Activated T-helper 17 cell treated with anti-CD3 and anti-CD28 coated beads, Interleukin-2, amount 50 U/mL, for 72 hours (primary cell): ENCODE measurements at places on chromosomes 4 and X. TPM values are rescaled to one million over a fixed set of nuclear protein-coding genes. Genes with fewer than 3 reads are reported as not detected.

Gene CYBB
- 0.24 TPM for total RNA-seq

Gene BMP3
- total RNA-seq: 0.05 TPM

Gene CLDN34
- total RNA-seq: not detected

Gene WDFY3
- 2.1 TPM for total RNA-seq

Gene CDX4
- total RNA-seq: not detected

Gene LRBA
- total RNA-seq: 65.2 TPM

Gene DCAF12L1
- total RNA-seq: not detected

Gene GAK
- 129 TPM for total RNA-seq

Gene GAGE13
- not detected for total RNA-seq

Gene TCEANC
- total RNA-seq: 1.8 TPM

Gene SUPT20HL1
- total RNA-seq: 1.4 TPM

Gene DRP2
- 1.6 TPM for total RNA-seq

Gene HSFX1
- 0.50 TPM for total RNA-seq

Gene SPOCK3
- not detected for total RNA-seq

Gene TCP11X2
- not detected for total RNA-seq

Gene RS1
- not detected for total RNA-seq

Gene EDA
- total RNA-seq: 6.5 TPM

- ATAC-seq: no peak
Observed at GRCh38 chr4:76535603-76536372, 100.8 kb downstream of the SHROOM3 start.

GRCh38 chrX:64229154-64229553, 1.3 kb downstream of the ASB12 start:
- ATAC-seq: no peak

DNA sequence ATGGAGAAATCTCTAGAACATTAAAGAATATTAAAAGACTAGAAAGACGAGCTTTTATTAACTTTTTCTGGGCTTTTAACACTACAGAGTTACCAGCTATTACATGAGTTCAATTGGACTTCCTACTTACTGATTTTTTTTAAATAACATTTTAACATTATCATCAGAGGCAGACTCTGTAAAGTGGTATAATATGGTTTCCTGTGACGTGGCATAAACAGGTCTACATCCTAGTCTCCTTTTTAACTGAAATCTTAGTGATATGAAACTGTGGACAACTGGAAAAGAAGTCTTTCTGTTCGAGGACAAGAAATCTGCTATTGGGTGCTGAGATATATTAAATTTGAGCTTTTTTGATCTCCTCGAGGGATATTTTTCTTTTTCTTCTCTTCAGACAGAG, 48.7 kb upstream of the ABCG2 start:
- no peak for ATAC-seq

DNA sequence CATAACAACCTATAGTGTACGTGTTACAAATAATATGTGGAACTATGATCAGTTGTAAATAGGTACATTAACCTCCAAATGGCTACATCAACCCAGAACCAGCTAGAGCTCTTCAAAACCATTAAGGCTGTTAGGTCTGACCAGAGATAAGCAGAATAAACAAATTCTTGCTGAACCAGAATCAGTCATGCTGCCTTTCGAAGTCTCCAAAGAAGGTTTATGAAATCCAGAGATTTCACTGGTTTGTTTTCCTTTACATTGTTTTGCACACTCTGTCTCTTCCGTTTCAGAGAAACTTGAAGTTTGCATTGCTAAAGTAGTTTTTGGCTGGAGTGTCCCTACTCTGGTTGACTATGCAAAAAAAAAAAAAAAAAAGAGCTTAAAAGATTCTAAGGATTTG, 177.3 kb upstream of the SLIT2 start:
- no peak for ATAC-seq

DNA sequence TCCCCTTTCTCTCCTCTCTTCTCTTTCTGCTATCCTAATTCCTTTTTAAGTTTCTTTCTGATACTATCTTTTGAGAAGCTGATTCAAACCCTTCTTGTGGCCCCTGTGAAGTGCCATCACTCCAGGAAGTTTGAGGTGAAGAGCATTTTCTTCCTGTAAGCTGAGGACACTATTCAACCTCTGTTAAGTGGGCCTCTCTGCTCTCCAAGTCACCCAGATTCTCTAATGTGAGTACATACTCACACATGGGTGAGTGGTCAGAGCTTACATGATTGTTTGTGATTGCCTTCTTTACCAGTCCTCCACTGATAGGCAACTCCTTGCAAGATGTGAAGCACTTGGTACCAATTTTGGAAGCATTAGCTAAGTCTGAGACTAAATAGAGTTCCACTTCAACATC, 18.4 kb upstream of the SMIM10L2A start:
- peak; percentile 23 for ATAC-seq

GRCh38 chr4:15253349-15253748, 174.5 kb upstream of the C1QTNF7 start:
- no peak for ATAC-seq

GRCh38 chrX:630007-630611, 482 bp upstream of the SHOX start:
- no peak for ATAC-seq

- no peak for ATAC-seq
Observed at GRCh38 chrX:30181353-30181752, 34.0 kb upstream of the MAGEB2 start.

DNA sequence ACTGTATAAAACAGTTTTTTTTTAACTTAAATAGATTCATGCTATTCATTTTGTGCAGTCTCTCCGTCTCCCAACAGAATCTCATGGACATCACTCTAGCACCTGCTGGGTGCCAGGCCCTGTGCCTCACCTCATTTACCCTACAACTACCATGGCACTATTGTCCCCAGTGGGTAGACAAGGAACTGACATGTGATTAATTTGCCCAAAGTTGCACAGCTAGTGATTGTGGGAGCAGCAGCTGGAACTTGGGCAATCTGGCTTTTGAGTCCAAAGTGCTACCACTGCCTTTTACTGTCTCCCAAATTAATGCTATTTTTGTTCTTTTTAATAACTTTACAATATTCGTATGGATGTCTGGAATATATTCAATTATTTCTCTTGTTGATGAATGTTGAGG, 11.2 kb upstream of the PGRMC2 start:
- no peak for ATAC-seq

DNA sequence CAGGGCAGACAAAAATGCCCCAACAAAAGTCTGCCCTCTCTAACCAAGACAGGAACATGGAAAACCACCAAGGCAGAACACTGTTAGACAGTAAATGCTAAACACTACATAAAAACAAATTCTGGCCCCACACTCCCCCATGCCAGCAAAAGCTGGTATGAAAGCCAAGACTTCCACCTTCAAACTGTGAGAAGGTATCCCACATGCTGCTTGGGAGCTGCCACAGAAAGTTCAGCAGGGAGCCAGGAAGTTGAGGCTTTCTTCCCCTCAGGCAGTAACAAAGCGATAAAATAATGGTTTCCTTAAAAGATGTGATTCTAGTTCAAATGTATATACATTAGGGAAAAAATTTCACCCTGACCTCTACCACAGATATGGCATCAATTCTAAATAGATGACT, 770.4 kb upstream of the NDST4 start:
- ATAC-seq: no peak

- ATAC-seq: no peak
Observed at GRCh38 chrX:14356401-14356800, 172.9 kb upstream of the GLRA2 start.

- ATAC-seq: no peak
Observed at GRCh38 chr4:8832113-8832915, 39.3 kb downstream of the HMX1 start.

- ATAC-seq: no peak
Observed at GRCh38 chrX:132918523-132918922, 39.9 kb downstream of the HS6ST2 start.

DNA sequence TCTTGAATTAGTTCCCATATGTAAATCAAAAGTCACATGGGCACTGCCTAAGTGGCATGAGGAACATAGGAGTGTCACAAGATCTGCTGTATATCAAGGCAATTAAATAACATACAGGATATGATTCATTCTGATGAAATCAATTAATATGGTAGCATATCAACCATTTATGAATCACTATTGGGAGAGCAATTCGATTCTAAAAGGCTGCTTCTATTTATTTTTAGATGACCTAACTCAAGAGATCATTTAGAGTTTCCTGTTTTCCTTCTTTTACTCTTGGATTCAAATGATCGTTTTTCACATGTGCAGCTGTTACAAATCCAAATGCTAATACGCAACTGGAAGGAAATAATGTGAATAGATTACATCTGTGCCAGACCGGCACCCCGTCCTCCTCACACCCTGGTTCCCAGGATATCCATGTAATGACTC, 81.9 kb downstream of the HCCS start:
- no peak for ATAC-seq

- no peak for ATAC-seq
Observed at GRCh38 chr4:145535202-145535601, 53.5 kb downstream of the SMAD1 start.

DNA sequence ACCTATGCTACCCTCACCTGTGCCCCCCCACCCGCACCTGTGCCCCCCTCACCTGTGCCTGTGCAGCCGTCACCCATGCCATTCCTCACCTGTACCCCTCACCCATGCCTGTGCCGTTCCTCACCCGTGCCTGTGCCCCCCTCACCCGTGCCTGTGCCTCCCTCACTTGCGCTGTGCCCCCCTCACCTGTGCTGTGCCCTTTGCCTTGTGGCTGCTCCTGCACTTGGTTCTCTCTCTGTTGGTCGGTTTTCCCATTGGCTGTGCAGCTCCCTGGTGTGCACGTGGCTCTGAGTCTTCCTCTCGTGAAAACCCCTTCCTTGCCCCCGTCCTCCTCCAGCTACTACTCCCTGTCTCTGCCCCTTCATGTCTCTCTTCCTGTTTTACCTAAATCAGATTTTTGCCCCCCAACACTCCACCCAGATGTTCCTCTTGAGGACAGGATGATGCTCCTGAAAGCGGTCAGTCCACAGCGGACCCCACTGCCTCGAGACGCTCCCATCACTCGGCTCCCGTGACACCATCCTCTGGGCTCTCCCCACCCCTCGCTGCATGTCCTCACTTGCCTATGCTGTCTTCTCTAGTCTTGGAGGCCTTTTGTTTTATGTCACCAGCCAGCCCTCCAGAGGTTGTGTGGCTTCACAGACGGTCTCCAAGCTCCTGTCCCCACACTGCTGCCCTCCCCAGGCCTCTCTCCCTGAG, 6.8 kb downstream of the MAEA start:
- ATAC-seq: no peak

DNA sequence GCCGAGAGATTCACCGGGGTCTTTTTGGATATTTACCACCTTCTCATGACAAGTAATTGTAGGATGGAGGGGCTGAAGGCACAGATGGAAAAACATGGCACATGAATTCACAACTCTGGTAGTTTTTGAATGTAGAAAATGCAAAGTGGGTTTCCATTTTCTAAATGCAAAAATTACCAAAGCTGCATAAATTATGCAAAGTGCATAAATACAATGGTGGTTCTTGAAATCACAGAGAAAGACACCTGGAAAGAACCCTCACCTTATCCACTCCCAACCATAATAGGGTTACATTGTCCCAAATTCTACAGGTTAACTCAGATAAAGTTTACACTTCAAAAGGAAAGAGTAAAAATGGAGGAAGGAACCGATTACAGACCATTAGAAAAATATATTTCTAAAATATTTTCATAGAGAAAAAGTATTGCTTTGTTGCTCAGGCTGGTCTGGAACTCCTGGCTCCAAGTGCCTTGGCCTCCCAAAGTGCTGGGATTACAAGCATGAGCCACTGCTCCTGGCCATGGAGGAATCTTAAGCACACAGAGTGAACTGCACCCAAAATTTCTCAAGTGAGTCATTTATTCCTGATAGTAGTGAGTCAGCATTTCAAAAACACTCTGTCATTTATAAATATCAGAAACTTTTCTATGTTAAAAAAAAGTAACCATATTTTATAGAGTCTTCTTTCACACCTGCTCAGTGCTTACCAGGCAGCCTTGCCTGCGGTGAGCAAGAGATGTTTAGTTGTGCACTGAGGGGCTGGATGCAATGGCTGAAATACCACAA, 101.4 kb downstream of the FIP1L1 start:
- no peak for ATAC-seq

DNA sequence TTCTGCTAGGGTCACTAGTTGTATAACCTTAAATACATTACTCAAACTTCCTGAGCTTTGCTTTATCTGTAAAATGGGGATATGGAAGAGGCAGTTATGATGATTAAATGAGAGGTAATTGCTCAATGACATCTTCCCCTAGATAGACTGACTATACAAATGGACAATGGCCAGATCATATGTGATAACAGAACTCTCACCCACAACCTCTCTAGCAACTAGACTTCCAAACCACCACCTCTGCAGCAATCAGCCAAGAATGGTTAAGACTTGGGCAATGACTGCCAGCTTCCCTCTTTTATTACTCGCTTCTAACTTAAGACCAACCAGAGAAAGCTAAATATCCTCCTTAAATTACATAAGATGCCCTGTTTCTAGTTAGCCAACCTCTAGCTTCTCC, 2.9 kb upstream of the SEPSECS start:
- no peak for ATAC-seq

DNA sequence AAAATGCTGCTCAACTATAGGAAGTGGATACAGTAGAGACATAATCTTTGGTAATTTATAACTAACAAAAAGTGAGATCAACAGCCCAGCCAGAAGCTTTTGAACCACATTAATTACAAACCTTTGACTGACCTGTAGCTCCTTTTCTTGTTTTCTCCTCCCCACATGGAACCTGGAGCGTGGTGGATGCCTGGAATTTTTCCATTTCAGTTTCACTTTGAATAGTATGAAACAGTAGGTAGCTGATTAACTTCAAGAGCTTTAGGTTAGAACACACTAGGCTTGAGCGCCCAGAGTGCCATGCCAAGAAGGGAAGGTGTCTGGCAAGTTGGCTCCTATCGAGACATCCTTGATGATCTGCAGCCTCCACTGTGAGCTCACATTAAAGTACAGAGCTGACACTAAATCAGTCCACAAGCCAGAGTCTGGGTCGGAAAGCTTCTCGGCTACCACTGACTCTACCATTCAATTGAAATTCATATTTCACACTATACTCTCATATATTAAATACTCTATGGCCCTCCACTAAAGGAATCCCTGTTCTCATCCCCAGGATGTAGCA, 143.4 kb downstream of the GLRA2 start:
- no peak for ATAC-seq

DNA sequence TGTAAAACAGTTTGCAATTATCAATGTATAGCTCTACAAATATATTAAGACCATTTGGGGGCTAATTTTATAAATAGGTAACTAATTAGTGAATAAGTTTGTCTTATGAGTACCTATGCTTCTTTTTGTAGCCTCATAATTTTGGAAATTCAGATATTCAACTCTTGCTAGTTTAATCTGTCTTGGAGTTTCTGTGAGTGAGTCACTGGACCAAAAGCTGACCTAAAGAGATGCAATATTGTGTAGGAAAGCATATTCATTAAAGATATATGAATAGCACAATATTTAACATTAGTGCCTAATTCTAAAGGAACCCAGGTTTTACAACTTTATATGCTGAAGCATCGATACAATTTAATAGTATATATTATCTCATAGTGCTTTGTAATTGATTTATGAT, 161.3 kb upstream of the PCDH18 start:
- no peak for ATAC-seq

GRCh38 chr4:176376032-176376614, 56.4 kb downstream of the SPCS3 start:
- no peak for ATAC-seq
